ENCODE measurements at places on chromosomes 16 and 17.

DNA sequence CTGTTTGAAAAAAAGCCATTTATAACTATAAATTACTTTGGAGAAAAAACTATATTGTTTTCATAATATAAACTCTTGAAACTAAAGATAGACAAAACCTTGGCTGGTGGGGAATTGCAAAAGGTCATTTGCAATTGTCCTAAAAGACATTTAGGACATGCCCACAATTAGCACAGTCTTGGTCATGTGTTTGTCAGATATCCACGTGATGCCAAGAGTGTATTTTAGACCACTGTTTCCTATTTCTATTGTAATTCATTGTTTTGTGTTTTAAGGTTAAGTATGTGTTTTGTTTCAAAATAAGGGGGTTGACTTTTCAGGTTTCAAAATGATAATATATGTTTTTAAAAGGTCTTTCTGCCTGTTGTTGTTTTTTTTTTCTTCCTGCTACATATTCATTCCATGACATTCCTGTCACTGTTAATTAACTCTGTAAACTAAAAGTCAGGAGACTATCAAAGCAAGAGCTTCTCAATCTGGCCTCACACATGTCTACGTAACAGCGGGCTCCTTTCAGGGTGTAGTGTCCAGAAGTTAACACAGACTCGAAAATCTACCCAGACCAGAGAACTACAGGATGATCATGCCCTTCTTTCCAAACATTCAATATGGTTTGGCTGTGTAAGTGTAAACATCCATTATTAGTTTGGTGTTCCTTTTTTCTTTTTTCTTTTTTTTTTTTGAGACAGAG lies 58.7 kb downstream of the COG7 start:
- DNase-seq, result no peak

DNA sequence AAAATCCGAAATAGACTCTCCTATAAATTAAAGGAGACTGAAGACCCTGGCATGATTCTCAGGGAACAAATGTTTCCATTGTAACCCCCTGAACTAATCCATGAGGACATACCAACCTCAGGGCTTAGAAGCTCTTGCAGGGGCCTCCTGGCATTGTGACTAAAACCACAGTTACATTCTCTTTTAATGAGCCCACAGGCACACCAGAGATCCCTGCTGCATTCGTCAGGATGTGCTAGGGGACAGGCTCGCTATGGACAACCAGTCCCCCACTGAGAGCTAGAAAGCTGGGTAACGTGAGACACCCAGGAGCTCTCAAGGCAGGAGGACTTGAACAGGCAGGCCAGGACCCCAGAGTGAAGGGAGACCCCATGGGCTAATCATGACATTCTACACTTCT lies 140.6 kb upstream of the TNRC6C start:
- no peak for DNase-seq

DNA sequence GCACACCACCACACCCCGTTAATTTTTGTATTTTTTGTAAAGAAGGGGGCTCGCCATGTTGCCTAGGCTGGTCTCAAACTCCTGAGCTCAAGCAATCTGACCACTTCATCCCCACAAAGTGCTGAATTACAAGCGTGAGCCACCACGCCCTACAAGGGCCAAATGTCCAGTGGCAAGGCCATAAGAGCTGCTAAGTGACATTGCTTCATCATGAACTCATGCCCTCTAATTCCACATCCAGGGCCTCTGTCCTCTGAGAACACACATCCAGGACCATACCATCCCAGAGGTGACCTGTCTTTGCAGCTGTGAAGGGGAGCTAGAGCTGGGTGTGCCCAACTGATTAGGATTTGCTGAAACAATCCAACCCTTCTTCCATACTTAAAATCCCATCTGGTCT lies 25.6 kb upstream of the MEIOC start:
- no peak for DNase-seq

- DNase-seq, result no peak
These were observed 214.6 kb downstream of the CCDC182 start for GRCh38 chr17:57530508-57530907.

DNA sequence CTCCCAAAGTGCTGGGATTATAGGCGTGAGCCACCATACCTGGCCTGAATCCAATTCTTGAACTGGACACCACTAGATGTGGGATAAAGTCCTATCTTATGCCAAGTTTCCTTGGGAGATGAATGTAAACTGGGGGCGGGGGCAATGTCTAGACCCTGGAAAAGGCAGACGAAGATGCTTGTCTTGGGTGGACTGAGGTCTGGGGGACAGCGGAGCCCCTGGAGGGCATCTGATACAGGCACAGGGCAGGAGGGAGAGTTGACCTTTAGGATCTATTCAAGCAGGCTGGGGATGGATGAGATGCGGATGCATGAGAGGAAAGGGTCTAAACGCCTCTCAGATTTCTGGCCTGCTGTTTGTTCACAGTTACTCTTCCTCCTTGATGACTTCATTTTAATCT lies 11.7 kb downstream of the C1QTNF1 start:
- no peak for DNase-seq
